T-cell (primary cell): ENCODE measurements at places on chromosomes 1 and 21. TPM values are rescaled to one million over a fixed set of nuclear protein-coding genes. Genes with fewer than 3 reads are reported as not detected.

The MIXL1 gene
- not detected for total RNA-seq

The NPHS2 gene
- total RNA-seq, result not detected

The ANKRD35 gene
- total RNA-seq, result not detected

The GLIS1 gene
- not detected for total RNA-seq

The GJA8 gene
- total RNA-seq, result not detected

The KDF1 gene
- 2.3 TPM for total RNA-seq

The TRAF3IP3 gene
- total RNA-seq, result 500 TPM

The CRP gene
- 2.1 TPM for total RNA-seq

The PITHD1 gene
- total RNA-seq, result 70.8 TPM

The HSPA13 gene
- 23.5 TPM for total RNA-seq

The SYTL1 gene
- total RNA-seq, result 203 TPM

The AHCTF1 gene
- total RNA-seq, result 53.8 TPM

The KCNN3 gene
- total RNA-seq, result 0.18 TPM

The MFAP2 gene
- not detected for total RNA-seq

The COG2 gene
- 38.6 TPM for total RNA-seq

The NBPF6 gene
- total RNA-seq, result not detected

The LCE3C gene
- total RNA-seq, result not detected

The TACSTD2 gene
- 0.25 TPM for total RNA-seq

The RNASEL gene
- 10.5 TPM for total RNA-seq

The ADGRL4 gene
- total RNA-seq, result not detected

The KIF14 gene
- total RNA-seq, result 0.12 TPM

The LMX1A gene
- not detected for total RNA-seq

The AADACL3 gene
- total RNA-seq, result not detected

The S100A1 gene
- not detected for total RNA-seq

The GJB4 gene
- total RNA-seq, result not detected

The RPS8 gene
- total RNA-seq, result 2,743 TPM

The TRNP1 gene
- total RNA-seq, result 0.26 TPM

The TOR3A gene
- total RNA-seq, result 19.1 TPM

The CFHR4 gene
- total RNA-seq, result not detected

The HJV gene
- total RNA-seq, result not detected

The AURKAIP1 gene
- total RNA-seq, result 86.0 TPM

The KANK4 gene
- not detected for total RNA-seq

The GNAT2 gene
- not detected for total RNA-seq

The SYT2 gene
- 0.06 TPM for total RNA-seq

The CASZ1 gene
- total RNA-seq, result 12.9 TPM

The RXFP4 gene
- total RNA-seq, result not detected

The TTLL7 gene
- total RNA-seq, result not detected

The NUP210L gene
- total RNA-seq, result 0.25 TPM

The KPRP gene
- not detected for total RNA-seq

The ATP1A4 gene
- total RNA-seq, result not detected

The MIB2 gene
- total RNA-seq, result 104 TPM

The PGM1 gene
- 17.3 TPM for total RNA-seq

The RASAL2 gene
- total RNA-seq, result not detected

The KRTAP11-1 gene
- not detected for total RNA-seq

The NBPF3 gene
- total RNA-seq, result 8.3 TPM

The MED8 gene
- 29.5 TPM for total RNA-seq

The OR6K3 gene
- not detected for total RNA-seq

The AIM2 gene
- 2.7 TPM for total RNA-seq

The OR2T2 gene
- not detected for total RNA-seq

The SYT14 gene
- total RNA-seq, result not detected

The MTMR11 gene
- 0.58 TPM for total RNA-seq

The ZNF436 gene
- total RNA-seq, result 9.8 TPM

The GBP6 gene
- total RNA-seq, result 0.83 TPM
